ENCODE measurements at places on chromosomes 4 and X.

DNA sequence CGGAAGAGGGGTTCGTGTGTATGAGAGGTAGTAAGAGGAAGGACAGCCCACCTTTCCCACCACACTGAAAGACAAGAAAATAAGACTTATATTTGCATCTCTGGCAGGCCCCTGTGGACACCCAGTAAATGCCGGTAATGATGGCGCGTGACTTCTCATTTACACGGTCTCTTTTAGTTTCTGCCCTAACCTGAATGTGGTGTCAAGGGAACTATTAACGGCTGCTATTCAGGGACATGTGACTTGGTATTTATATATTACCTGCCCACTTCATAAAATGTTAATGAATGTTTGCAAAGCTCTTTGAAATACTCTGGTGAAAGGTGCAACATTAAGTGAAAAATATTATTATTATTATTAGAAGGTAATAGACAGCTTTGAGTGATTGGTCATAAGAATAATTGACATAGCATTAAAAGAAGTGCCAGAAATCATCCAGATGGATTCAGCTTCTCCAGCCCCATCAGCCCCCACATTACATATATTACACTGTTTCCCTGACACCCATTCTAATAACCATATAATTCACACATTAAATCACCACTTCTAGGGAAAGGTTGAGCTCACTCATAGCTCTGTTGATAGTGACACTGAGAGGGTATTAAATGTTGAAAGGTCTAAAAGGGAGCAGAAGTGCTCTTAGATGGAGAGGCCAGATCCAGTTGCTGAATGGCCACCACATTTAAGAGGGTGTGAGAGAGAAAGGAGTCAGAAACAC, 83.0 kb upstream of the BEND4 start:
- DNase-seq: no peak

DNA sequence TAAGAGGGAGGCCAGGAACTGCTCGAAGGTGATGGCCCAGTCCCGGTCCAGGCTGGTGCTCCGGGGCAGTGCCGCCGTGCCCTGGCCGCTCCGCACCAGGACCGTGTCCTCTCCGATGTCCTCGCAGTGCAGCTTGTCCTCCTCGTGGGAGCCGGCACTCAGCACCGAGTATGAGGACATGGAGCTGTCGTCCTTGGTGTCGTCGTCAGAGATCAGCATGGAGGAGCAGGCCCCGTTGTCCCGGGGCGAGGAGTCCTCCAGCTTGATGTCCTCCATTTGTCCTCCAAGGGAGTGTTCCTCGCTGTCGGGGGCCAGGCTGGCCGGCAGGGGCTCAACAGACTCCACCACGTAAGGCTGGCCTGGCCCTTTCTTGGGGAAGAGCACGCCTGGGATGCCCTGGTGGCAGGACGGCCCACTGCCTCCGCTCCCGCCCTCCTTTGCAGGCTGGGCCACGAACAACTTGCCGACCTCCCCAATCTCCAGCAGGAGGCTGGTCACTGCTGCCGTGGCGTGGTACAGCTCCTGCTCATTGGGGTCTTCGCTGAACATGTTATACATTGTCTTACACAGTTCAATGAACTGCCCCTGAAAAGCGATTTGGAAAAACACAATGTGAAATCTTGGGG, 53.7 kb upstream of the UCP1 start:
- no peak for DNase-seq

DNA sequence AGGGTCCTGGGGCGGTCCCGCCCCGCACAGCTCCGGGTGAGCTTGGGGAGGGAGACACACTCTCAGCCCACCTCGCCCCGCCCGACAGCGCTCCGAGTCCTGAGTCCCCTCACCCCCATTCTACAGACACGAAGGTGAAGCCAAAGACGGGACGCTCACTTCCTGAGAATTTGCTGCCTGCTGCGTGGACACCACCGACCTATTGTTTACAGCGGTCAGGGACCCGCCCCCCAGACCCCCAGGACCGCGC, 796 bp upstream of the ZNF141 start:
- no peak for DNase-seq

- no peak for DNase-seq
Measured at GRCh38 chr4:175536852-175537453, 275.1 kb downstream of the GPM6A start.

- no peak for DNase-seq
Measured at GRCh38 chr4:26289401-26289800, 31.4 kb upstream of the RBPJ start.

DNA sequence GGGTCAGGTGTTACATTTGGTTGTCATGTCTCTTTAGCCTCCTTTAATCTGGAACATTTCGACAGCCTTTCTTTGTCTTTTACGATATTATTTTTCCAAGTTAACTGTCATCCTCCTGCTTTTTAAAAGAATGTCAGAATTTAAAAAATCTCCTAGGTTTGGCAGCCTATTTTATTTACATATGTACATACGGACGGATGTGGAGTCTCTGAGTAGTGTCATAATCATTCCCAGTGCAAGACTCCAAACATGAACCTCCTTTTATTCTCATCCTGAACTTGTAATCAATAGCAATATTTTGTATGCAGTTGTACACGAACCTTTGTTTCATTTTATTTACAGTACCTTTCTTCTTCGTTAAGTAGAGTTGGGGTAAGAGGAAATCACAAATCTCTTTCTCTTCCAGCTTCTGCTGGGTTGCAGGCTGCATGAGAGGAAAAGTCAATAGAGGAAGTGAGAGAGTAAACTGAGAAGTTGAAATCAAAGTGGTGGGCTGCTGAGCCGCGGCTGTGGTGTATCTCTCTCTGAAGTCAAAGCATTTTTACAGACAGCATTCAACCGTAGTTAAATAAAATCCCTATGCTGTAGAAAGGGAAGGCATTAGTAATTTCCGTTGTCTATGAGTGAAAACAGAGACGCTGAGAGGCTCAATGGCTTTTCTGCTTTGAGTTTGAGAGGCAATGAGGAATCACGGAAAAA, 53.9 kb upstream of the RPS6KA3 start:
- no peak for DNase-seq

GRCh38 chrX:10203617-10204016, 46.8 kb downstream of the CLCN4 start:
- DNase-seq: no peak

- no peak for DNase-seq
Measured at GRCh38 chrX:82677286-82677685, 830.8 kb upstream of the POU3F4 start.

- DNase-seq: no peak
Measured at GRCh38 chr4:38815885-38816782, 11.5 kb upstream of the TLR1 start.

GRCh38 chr4:8291701-8292477, 22.3 kb downstream of the HTRA3 start:
- DNase-seq: no peak

DNA sequence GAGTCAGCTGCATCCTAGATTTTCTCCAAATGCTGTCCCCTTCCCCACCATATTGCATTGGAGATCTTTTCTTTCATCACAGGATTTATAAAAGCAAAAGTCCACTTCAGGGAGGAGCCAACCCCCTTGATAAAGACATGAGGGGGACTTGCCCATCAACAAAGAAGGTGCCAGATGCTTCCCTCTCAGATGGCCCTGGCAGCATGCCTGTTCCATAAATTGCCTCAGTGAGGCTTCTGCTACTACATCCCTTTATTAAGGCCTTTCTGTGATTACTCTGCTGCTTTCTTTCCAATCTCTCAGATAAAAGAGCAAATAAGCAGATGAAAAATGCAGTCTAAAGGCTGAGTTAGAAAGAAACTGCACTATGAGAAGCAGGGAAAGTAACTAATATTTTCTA, 511.6 kb downstream of the PACRGL start:
- DNase-seq: no peak

- no peak for DNase-seq
Measured at GRCh38 chr4:11183356-11183740, 245.3 kb downstream of the HS3ST1 start.

DNA sequence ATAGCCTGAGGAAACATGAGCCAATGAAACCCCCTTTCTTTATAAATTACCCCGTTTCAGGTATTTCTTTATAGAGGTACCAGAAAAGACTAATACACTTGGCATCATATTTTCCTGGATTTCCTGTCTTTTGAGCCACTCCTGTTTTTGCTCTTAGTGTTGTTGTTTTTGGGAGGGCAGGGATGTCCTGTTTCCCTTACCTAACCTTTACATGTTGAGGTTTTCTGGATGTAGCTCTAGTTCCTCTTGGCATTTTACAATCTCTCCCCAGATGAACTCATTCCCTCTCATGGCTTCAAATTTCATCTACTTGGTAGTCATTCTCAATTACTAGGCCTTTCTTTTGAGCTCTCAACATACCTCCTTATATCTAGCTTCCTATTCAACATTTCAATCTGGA, 104.1 kb upstream of the MAB21L2 start:
- DNase-seq: no peak

- no peak for DNase-seq
Measured at GRCh38 chr4:125432078-125432477, 117.3 kb downstream of the FAT4 start.

- no peak for DNase-seq
Measured at GRCh38 chr4:85737254-85737653, 262.3 kb downstream of the ARHGAP24 start.

DNA sequence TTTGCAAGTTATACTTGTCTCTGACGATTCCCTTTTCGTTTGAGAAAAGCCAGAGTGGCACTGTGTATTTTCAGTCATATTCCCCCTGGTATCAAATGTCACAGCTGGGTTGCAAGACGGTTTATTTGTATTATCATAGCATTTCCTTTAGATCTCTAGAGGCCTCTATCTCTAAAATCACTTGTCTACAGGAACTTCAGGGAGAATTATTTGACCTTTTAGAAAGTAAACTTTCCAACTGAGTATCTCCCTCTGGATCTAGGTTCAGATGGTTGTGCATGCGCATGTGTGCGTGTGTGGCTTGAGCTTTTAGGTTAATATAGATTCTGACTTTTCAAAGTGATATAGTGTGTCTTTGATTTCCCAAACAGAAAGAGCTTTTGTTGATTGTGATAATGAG, 15.1 kb upstream of the TAB3 start:
- no peak for DNase-seq

- DNase-seq: no peak
Measured at GRCh38 chr4:172480471-172480870, 667.3 kb downstream of the GALNTL6 start.

DNA sequence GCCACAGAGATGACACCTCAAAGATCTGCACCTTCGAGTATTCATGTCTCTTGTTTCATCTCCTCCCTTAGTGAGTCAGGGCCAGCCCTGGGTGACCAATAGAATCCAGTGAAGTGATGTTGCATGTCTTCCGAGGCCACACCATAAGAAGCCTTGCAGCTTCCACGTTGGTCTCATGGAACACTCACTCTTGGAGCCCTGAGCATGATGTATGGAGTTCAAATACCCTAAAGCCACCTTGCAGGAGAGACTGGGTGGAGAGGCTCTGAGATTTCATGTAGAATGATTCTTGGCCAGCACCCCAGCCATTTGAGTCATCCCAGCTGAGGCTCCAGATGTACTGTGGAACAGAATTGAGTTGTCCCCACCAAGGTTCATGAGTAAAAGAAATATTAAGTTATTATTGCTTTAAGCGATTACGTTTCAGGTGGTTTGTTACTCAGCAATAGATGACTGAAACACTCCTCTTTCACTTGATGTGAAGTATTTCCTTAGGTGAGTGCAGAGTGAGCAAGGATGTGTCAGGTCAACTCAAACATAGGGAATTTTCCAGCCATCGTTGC, 5.0 kb upstream of the RP2 start:
- DNase-seq: no peak

GRCh38 chrX:97498093-97498492, 614.4 kb downstream of the RPA4 start:
- DNase-seq: no peak

DNA sequence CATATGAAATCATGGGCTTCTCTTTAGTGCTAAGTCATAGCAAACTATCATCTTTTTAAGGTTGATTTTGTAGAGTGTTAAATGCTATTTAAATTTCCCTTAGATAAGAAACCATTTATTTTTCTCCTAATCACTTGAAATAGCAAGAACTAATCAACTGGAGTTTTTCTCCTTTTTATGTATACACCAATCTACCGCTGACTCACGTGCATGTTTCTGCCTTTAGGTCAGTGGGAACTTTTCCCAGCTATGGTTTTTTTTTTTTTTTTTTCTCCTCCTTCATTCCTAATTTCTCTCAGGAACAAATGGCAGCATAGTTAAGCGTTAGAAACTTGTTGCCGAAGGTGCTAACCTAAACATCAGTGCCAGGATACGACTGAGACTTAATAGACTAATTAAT, 176.4 kb downstream of the BMPR1B start:
- DNase-seq: no peak

- no peak for DNase-seq
Measured at GRCh38 chr4:16652732-16653305, 245.6 kb downstream of the LDB2 start.

DNA sequence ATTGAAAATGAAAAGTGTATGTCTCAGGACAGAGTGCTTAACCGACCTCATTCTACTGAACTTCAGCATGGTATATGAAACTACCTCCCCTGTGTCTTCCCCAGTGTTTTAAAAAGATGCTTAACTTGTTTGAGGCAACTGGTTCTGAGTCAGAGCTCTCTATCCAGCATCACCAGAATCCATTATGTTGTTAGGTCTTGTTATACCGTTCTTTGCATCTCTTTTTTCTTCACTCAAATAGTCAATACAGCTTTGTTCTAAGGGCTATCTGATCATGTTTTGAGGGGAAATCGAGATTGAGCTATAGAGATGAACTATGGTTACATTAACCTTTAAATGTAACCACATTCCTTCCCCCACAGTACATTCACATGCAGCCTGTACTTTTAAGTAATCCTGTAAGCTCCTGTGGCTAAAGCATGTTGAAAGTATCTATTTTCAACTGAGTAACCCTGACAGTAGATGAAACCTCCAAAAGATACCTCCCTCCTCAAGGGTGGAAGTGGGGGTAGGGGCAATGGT, 514.4 kb downstream of the RPA4 start:
- no peak for DNase-seq

- DNase-seq: no peak
Measured at GRCh38 chr4:16785793-16786527, 112.5 kb downstream of the LDB2 start.

GRCh38 chr4:110012917-110013316, 100.2 kb downstream of the EGF start:
- DNase-seq: no peak

DNA sequence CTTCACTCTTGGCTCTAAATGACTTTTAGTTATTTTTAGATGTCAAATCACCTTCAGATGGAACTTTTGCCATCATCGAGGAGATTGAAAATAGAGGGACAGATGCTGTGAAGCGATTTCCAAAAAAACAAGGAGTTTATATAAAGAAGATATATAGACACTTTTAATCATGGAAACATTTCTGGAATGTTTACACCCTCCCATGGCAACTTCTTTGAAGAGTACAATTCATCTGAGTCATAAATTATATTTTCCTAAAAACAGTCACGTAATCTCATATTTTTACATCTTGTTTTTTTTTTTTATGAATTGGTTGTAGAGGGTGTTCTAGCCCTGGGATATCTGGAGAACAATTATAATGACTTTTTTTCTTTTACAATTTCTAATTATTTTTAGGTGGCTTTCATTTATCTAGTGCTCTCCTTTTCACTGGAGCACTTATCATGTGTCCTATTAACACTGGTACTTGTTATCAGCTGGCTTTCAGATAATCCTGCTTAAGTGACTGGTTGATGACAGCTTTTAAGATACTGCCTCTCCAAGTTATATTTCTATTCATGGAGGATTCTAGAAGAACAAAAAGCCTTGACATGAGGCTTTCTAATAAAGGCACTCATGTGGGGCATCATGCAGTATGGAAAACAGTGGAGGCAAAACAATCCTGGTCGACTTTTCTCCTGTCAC, 24.9 kb downstream of the PCDH7 start:
- no peak for DNase-seq

GRCh38 chr4:129342819-129343408, 247.0 kb downstream of the C4orf33 start:
- no peak for DNase-seq

- no peak for DNase-seq
Measured at GRCh38 chrX:115067812-115068211, 50.4 kb upstream of the IL13RA2 start.

Data from stimulated activated CD4-positive, alpha-beta T cell treated with anti-CD3 and anti-CD28 coated beads, Interleukin-1b, Interleukin-23, amount 100 ng/mL, for 24 hours (primary cell).